GM23338 (cell line): ENCODE measurements at places on chromosomes 6 and 20.

DNA sequence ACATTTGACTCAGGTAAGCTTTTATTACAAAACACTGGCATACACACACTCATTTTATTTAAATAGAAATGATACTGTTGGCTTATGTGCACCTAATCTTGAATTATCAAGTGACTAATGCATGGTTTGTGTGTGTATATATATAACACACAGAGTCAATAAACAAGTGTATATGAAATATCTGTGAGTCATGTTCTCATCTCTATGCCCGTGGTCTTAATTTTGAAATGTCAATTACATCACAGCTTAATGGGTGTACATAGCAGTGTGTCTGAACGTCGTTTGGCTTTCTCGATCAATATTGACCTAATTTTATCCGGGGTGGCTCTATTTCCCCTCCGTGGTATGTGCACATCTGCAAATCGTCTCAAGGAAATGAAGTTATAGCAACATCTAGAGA is 104.0 kb upstream of the ZFP64 start:
- no peak overlapping the region for H3K4me3 ChIP-seq
- H3K27me3 ChIP-seq, result no peaks in the 10 kb centered on the region
- DNase-seq, result no peak
- no peaks in the 10 kb centered on the region for H3K4me1 ChIP-seq
- no peaks in the 10 kb centered on the region for H3K36me3 ChIP-seq

- no peaks in the 10 kb centered on the region for H3K36me3 ChIP-seq
- H3K27ac ChIP-seq, result no peak overlapping the region
- peaks cover 15% of the 10 kb centered on the region for H3K4me1 ChIP-seq
- H3K4me3 ChIP-seq, result no peak overlapping the region
- no peaks in the 10 kb centered on the region for H3K27me3 ChIP-seq
Observed at GRCh38 chr6:111171577-111172400, 84.5 kb downstream of the SLC16A10 start.

- no peaks in the 10 kb centered on the region for H3K4me1 ChIP-seq
- no peaks in the 10 kb centered on the region for H3K36me3 ChIP-seq
Observed at GRCh38 chr6:160667639-160668481, 3.8 kb upstream of the LPA start.

DNA sequence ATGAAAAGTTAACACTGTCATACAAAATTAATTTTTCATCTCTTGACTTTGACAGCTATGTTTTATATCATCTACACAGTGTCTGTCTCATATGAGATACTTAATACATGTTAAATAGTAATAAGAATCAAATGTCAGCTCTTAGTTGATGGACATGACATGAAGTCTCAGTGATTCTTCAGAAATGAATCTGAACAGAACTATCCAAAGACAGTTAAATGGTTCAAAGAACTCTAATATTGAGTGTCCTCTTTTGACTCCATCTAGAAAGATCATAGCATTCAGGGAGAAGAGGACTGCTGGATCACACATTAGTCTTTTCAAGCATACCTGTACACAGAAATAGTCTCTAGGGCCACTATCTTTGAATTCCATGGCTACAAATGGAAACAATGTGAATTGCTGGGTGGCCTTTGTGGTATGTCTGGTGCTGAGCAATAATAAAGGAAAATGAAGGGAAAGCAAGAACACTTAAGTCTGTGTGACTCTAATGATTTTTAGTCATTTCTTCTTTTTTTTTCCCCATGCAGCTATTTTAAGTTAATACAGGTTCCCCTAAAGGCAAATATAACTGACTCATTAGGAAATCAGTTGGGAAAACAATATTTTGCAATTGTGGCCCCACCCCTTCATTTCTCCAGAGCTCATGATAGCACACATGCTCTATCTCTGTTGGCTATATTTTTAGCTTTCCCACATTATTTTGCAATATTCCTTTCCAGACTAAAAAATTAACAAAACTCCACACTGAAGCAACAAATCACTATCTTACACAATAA is 367.5 kb downstream of the GRIK2 start:
- H3K4me1 ChIP-seq, result peaks cover 42% of the 10 kb centered on the region
- H3K27ac ChIP-seq, result 0 out of 2 replicates have a peak overlapping the region, but pooled peaks have one; percentile 43
- no peaks in the 10 kb centered on the region for H3K36me3 ChIP-seq
- no peak overlapping the region for H3K4me3 ChIP-seq
- no peaks in the 10 kb centered on the region for H3K27me3 ChIP-seq
- no peak for DNase-seq

- H3K27me3 ChIP-seq, result no peaks in the 10 kb centered on the region
- DNase-seq, result no peak
- no peaks in the 10 kb centered on the region for H3K36me3 ChIP-seq
- no peak overlapping the region for H3K27ac ChIP-seq
- H3K4me3 ChIP-seq, result no peak overlapping the region
- no peaks in the 10 kb centered on the region for H3K4me1 ChIP-seq
Observed at GRCh38 chr6:17027441-17027840, 74.4 kb upstream of the STMND1 start.

- H3K4me3 ChIP-seq, result no peak overlapping the region
- peak; percentile 80 for DNase-seq
- no peaks in the 10 kb centered on the region for H3K27me3 ChIP-seq
- no peaks in the 10 kb centered on the region for H3K4me1 ChIP-seq
- H3K27ac ChIP-seq, result no peak overlapping the region
- H3K36me3 ChIP-seq, result no peaks in the 10 kb centered on the region
Observed at GRCh38 chr20:8722277-8722928, 346.5 kb upstream of the PLCB4 start.

DNA sequence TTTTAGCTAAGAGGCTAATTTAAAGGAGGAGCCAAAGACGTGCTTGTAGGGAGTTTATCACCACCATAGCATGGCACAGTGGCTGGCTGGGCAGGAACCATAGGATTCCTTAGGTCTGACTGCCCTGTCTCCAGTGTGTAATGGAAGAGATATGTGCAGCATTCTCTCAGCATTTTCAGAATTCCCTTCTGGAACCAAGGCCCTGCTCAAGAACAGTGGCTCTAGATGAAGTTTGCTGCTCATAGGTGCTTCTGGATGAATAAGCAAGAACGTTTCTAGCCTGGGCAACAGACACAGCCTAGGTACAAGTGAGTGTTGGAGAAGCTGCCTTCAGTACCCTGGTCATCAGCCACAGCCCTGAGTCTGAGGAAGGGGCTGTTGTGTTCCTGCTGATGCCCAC is 69.1 kb downstream of the LCA5 start:
- H3K4me1 ChIP-seq, result peaks cover 5% of the 10 kb centered on the region; the same call in 1 of the 2 replicates
- DNase-seq, result no peak
- H3K27ac ChIP-seq, result no peak overlapping the region
- H3K27me3 ChIP-seq, result no peaks in the 10 kb centered on the region
- H3K4me3 ChIP-seq, result no peak overlapping the region
- H3K36me3 ChIP-seq, result no peaks in the 10 kb centered on the region

GRCh38 chr20:40875116-40876085 is 153.2 kb upstream of the TOP1 start:
- DNase-seq, result no peak
- H3K36me3 ChIP-seq, result no peaks in the 10 kb centered on the region
- no peaks in the 10 kb centered on the region for H3K27me3 ChIP-seq

- H3K36me3 ChIP-seq, result no peaks in the 10 kb centered on the region
- 0 out of 2 replicates have a peak overlapping the region, but pooled peaks have one; percentile 46 for H3K4me3 ChIP-seq
- H3K4me1 ChIP-seq, result peaks cover 74% of the 10 kb centered on the region
- peaks cover 9% of the 10 kb centered on the region; the same call in 1 of the 2 replicates for H3K27me3 ChIP-seq
Observed at GRCh38 chr20:45344168-45344860, 3.9 kb downstream of the SDC4 start.

- H3K27me3 ChIP-seq, result no peaks in the 10 kb centered on the region
- H3K4me3 ChIP-seq, result no peak overlapping the region
- H3K27ac ChIP-seq, result no peak overlapping the region
Observed at GRCh38 chr6:150451807-150452427, 83.1 kb downstream of the IYD start.

- DNase-seq, result no peak
- no peaks in the 10 kb centered on the region for H3K36me3 ChIP-seq
- H3K27ac ChIP-seq, result no peak overlapping the region
- peaks cover 1% of the 10 kb centered on the region; the same call in 1 of the 2 replicates for H3K4me1 ChIP-seq
- no peak overlapping the region for H3K4me3 ChIP-seq
Observed at GRCh38 chr6:124958759-124959354, 3.4 kb upstream of the RNF217 start.

DNA sequence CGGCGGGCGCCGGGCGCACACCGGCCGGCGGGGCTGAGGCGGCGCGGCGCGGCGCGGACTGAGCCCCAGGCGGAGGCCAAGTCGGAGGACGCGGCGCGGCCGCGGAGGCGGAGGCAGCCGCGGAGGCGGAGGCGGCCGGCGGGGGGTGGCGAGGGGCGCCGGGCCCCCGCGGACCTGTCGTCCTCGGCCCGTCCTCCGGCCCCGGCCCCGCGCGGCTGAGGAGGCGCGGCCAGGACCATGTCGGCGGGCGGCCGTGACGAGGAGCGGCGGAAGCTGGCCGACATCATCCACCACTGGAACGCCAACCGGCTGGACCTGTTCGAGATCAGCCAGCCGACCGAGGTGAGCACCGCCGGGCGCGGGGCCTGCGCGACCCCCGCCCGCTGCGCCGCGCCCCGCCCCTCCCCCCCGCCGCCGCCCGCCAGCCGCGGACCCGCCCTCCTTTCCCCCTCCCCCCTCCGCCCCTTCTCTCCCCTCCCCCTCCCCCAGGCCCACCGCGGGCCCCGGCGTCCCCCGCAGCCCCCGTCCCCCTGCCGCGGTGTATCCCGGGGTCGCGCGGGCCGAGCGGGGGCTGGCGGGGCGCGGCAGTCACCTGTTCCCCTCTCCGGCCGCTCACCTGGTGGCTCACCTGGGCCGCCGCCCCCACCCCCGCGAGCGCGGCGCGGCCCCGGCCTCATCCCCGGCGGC is at the start of gene AFDN:
AFDN (plus strand) TSS at position 16 of the 687 bp plus-strand sequence; CDS start at position 238, 222 bp downstream.
- H3K27me3 ChIP-seq, result peaks cover 7% of the 10 kb centered on the region; the same call in 1 of the 2 replicates
- peak; percentile 58 for DNase-seq
- H3K4me3 ChIP-seq, result peak within 1 kb of the TSS; percentile 80

- no peaks in the 10 kb centered on the region for H3K27me3 ChIP-seq
- H3K4me3 ChIP-seq, result no peak overlapping the region
- H3K27ac ChIP-seq, result peak overlapping the region; percentile 50
- H3K36me3 ChIP-seq, result no peaks in the 10 kb centered on the region
- H3K4me1 ChIP-seq, result peaks cover 32% of the 10 kb centered on the region
Observed at GRCh38 chr6:50116797-50117542, 67.2 kb upstream of the DEFB112 start.
